Esophagus muscularis mucosa (tissue), 4 donors: ENCODE measurements at places on chromosomes 6 and 20.

DNA sequence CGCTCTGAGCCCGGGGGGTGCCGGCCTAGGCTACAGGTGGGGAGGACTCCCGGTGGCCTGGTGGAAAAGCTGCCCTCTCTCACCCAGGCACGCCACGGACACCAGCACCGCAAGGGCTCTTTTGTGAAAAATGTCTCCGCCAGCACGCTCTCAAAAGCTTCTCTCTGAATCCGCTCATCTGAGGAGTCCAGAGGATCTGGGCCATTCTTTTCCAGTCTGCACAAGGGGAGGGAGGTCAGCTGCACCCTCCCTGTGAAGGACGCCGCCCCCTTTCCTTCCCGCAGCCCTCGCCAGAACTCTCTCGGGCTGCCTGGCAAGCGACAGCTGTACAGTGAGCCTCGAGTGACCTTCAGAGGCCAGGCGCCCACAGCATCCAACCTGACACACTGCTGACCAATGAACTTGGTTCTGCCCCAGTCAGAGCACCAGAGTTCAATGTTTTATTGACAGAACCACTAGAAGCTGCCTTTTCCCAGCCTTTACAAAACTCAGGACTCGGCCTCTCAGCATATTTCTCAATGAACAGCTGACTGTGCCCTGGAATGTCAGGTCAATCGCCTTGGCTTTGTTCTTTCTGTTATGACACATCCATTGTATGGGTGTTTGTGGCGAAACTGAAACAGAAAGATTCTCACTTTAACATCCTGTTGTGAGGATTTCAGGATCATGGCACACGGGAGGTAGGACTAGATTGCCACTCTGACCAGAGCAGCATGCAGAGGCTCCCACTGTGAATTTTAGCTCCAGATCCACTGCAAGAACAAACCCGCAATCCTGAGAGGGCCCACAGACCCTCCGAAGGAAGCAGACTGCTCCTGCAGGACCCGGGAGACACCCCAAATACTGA, 26.7 kb downstream of the SERPINB9 start:
- DNase-seq, result peak; percentile 92

DNA sequence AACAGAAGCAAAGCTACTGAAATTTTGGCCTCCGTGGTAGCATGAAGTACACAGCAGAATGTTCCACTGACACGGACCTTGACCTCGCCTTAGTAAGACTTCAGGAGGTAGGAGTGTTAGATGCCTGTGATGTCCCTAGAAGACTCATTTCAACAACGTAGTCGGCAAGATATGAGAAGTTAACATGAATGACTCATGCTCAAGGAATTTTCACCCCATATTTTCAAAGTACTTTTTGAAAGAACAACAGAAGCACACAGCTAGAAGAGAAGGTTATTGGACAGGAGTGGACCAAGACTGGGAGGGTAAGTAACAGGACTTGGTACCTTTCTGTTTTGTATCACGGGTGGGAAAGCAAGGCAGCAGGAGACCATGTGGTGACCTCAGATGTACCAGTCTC, 78.0 kb downstream of the DZANK1 start:
- no peak for DNase-seq

- no peak for DNase-seq
Measured at GRCh38 chr6:162651505-162651904, 76.1 kb downstream of the PRKN start.

GRCh38 chr20:38224531-38224930, 36.0 kb downstream of the KIAA1755 start:
- DNase-seq, result no peak

GRCh38 chr6:1678201-1678600, 68.5 kb downstream of the FOXC1 start:
- no peak for DNase-seq

DNA sequence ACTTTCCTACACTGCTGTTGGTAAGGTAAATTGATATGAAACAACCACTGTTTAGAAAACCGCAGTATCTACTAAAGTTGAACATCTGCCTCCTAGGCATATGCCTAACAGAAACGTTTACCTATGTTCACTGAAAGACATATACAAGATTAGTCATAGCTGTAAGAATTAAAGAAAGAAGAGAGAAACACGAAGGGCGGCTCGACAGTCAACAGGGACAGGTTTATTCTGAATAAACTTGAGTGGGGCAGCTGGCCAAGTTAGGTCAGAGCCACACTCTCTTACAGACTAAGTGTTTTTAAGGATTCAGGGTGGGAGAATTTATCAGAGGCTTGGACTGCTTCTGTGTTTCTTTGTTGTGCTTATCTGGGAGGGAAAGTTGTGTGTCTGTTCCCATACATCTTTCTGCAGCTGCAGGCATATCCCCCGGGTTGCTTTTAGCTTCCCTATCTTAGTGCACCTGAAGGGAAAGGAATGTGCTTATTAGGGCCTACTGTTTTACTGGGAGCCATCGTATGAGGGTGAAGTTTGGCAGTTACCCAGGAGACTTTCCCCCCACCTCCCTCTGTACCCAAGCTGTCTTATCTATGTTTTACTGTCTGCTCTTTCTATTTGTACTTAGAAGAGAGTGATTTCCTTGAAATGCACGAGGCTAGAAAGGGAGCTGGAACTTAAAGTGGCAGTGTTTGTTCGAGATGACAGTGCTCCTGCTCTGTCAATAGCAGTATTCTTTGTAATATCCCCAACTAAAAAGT, 20.4 kb downstream of the PROCR start:
- DNase-seq, result no peak

- DNase-seq, result no peak
Measured at GRCh38 chr6:149248693-149249369, 68.7 kb upstream of the TAB2 start.

DNA sequence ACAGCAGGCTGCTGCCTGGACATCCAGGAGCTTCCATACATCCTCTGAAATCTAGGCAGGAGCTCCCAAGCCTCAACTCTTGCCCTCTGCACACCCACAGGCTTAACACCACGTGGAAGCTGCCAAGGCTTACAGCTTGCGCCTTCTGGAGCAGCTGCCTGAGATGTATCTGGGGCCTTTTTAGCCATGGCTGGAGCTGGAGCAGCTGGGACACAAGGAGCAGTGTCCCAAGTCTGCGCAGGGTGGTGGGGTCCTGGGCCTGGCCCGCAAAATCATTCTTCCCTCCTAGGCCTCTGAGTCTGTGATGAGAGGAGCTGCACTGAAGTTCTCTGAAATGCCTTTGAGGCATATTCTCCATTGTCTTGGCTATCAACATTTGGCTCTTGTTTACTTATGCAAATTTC, 255.0 kb downstream of the DLL1 start:
- DNase-seq, result no peak

DNA sequence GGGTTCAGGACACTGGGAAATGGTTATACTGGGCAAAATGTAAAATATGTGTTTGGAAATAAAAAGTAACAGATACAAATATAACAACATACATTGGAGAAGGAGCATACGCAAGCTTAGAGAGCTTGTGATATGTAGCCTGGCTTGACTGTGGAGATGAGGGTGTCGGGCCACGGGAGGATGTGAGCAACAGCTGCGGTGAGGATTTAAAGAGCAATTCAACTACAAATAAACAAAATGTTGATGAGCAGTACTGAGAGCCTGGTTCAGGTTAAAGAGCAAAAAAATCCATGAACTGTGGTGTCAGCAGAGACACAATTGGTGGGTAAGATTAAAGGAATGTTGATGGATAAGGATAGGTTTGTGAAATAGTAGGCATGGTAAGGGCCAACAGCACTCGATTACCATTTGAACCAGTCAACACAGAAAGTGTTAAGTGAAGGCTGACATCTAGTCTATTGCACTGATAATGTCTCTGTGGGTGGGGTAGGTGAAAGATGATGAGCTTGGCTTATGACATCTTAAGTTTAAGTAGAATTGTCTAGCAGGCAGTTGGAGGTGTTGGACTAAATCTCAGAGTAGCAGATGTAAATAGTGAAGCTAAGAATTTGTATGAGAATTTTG, 723.2 kb downstream of the EPM2A start:
- DNase-seq, result no peak
